ENCODE measurements at places on chromosomes 3 and 15.

GRCh38 chr3:151960961-151961580 is 87.6 kb downstream of the SUCNR1 start:
- DNase-seq = no peak

DNA sequence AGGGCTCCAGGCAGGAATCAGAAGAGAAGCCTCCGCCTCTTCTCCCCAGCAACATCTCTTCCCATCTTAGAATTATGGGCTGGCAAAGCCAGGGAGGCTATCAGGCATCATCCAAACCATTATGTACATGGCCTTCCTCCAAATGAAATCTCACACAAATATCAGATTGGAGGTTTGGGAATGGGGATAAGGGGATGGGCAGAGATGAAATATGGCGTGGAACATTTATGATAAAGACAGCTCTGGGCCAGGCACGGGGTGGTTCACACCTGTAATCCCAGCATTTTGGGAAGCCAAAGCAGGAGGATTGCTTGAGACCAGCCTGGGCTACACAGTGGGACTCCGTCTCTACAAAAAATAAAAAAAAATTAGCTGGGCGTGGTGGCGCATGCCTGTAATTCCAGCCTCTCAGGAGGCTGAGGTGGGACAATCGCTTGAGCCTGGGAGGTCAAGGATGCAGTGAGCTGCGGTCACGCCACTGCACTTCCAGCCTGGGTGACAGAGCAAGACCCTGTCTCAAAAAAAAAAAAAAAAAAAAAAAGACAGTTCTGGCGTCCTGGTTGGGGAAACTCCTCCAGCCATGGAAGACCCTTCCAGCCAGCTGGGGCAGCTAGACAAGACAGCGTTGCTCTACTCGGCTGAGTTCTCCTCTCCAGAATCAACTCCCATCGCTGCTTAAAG is 36.6 kb downstream of the CPN2 start:
- no peak for DNase-seq

GRCh38 chr3:163462446-163462845 is 1615.8 kb downstream of the SI start:
- no peak for DNase-seq

DNA sequence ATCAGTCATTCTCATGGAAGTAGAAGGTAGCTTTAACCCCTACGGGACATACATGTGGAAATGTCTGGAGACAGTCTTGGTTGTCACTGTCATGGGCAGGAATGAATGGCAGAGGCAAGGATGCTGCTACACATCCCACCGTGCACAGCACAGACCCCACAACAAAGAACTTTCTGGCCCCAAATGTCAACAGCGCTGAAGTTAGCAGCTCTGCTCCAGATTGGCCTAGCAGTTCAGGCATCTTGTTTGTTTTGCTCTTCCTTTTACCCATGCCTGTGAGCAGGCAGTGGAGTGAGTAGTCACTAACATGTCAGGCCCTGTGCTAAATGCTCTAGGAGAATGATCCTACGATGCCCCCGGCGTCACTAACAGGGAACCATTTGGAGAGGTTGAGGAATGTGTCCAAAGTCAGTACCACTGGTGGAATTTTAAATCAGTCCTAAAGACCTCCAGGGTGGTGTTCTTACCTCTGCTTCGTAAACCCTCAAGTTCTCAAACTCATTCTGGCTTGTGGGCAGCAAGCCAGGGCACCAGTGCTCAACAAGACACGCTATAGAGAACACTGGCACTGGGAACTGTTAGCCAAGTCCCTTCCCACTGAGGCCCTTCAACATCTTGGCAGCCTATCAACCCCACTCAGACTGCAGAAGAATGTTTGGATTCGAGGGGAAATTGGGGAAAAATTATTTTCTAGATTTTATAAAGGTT is 142.2 kb downstream of the FOXP1 start:
- no peak for DNase-seq

DNA sequence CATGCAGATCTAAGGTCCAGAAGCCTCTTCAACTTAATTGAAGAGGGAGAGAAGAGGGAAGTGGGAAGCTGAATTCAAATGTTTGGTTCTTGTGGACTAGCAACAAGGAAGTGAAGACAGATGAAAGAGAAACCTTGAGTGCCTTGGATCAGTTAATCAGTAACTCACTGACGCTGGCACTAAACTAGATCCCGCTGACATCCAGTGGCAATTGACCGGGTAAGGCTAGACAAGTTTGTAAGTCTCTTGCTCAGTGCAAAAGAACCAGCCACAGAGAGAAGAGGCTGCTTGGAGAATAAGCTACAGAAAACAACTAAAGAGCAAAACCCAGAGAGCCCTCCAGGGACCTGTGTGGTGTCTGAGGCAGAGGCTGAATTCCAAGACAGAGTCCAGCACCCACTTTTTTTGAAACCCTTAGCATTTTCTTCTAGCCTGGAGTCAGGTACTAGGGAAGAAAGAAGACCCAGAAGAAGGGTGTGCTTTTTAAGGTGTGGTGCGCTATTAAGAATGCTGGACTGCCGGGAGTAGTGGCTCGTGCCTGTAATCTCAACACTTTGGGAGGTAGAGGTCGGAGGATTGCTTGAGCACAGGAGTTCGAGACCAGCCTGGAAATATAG is 6.9 kb downstream of the PLCH1 start:
- DNase-seq = peak; percentile 25

- DNase-seq = no peak
Observed at GRCh38 chr3:116186049-116186448, 259.2 kb downstream of the LSAMP start.

DNA sequence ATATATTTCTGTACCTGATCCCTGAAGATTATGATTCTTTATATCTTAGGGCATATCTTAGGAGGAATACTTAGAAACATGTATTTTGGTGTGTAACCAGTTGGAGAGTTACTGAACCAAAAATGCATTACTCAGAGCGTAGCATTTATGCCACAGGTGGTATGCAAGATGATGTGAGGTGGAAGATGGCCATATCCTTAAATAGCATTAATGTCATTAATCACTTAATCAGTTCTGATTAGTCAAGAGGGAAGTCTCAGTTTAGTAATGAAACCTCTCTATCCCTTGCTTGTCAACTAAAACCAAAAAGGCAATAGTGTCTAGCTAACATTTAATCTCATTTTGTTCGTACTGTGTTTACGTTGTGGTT is 130.5 kb upstream of the PHLDB2 start:
- DNase-seq = no peak

- no peak for DNase-seq
Observed at GRCh38 chr3:47425959-47426358, 45.1 kb downstream of the PTPN23 start.

DNA sequence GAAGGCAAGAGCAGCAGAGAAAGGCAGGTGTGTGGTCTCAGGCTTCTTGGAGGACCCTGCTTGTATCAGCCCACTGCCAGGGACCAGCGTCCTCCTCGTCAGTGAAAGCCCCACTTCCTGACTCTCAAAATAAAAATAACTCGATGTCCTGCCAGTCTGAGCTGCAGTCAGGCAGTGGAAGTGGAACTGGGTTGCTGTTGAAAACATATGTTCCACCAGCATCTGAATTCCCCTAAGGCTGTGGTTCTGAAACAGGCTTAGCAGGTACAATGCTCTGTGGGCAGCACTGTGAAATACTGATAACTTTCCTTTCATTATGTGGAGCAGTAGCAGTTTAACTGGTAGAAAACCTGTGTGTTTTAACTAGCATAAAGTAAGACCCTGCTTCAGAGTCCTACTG is 121.6 kb upstream of the EIF1B start:
- no peak for DNase-seq

DNA sequence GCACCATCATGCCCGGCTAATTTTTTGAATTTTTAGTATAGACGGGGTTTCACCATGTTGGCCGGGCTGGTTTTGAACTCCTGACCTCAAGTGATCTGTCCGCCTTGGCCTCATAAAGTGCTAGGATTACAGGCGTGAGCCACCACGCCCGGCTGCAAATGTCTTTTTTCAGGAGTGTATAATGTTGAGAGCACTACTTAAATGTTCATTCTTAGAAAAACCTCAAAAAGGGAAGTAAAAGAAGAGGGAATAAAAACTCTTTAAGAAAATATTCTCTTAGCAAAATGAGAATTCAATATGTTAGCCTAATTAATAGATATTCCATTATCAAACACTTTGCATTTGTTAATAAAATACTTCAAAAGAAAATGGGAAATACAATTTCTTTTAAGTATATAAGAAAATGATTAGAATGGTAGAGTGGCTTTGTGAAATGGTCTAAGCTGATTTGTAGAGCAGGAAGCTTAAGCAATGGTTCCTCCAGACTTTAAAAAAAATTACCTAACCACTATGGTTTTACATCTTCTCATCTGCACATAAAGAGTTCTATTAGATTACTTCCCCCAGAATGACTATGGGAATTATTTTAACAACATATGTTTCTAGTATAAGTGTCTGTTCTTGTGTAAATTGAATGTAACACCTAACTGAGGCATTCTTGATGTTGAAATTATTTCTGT is 226.7 kb upstream of the ALCAM start:
- DNase-seq = peak; percentile 59

DNA sequence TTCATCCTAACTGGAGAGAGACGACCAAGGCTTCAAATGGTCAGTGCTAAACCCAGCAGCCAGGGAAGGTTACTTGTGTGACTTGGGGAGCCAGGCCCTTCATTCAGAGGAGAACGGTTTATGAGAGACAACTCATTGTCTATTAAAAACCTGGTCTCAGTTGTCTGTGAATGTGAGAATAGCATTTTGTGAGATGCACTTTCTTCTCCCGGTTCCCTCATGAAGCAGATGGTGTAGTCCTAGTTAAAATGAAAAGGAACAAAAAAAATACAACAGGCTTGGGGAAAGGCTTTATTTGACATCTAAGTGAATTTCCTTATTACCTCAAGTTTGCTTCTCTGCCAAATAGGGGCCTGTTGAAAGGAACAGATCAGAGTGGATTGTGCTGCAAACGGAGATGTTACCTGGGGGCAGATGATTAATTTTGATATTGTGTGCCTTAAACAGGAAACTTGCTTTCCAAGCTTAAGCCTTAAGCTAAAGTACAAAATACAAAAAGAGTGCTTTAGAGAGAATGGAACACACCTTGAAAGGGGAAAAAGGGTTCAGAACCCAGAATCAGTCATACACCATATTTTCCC is 202.7 kb upstream of the BHLHE40 start:
- no peak for DNase-seq

DNA sequence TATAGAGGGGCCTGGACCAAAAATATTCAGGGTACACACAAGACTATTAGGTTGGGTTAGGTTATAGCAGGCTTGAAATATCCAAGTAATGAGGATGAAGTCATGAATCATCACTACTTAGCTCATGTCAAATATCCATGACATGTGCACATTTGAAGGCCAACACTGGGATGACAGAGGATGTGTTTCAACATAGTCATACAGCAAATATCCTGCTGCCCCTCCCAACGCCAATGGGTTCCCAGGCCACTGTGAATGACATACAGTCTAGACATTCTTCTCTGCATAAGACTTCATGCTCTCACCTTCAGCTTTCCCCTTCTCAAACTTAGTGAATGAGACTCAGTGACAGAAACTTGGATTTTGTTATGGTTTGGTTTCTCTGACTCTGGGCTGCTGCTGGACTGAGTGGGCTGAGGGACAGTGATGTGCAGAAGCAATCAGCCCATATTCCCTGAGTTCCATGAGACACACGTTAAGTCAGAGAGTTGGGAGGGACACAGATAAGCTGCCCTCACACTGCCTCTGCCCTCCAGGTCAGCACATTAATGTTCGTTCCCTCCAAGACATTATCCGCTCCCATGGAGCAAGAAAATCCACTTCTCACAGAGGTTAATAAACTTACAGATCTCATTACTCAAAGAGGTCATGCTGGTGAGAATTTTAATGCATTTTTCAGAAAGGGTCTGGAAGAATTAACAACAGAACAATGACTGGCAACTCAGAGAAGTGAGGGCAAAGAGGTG is 15.4 kb downstream of the HOMER2 start:
- peak; percentile 13 for DNase-seq

GRCh38 chr15:74304431-74304830 is 63.0 kb downstream of the CYP11A1 start:
- DNase-seq = no peak

DNA sequence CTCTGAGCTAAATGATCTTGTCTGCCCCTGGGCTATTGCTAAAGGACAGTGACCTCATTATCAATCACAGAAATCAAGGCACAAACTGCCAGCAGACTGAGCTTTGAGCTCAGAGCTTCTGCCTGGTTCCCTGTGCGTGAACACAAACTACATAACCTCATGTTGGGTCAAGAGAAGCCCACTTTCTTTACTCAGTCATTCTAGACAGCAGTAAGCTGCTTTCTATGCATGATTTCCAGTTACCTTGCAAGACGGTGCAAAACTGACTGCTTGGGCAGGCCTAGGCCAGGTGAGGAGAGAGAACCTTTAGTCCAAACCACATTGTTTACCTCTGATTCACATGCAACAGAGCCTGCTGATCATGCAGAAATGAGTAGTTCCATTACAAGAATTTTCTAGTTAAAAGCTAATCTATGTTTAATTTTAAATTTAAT is 75.1 kb downstream of the ARRDC4 start:
- no peak for DNase-seq

DNA sequence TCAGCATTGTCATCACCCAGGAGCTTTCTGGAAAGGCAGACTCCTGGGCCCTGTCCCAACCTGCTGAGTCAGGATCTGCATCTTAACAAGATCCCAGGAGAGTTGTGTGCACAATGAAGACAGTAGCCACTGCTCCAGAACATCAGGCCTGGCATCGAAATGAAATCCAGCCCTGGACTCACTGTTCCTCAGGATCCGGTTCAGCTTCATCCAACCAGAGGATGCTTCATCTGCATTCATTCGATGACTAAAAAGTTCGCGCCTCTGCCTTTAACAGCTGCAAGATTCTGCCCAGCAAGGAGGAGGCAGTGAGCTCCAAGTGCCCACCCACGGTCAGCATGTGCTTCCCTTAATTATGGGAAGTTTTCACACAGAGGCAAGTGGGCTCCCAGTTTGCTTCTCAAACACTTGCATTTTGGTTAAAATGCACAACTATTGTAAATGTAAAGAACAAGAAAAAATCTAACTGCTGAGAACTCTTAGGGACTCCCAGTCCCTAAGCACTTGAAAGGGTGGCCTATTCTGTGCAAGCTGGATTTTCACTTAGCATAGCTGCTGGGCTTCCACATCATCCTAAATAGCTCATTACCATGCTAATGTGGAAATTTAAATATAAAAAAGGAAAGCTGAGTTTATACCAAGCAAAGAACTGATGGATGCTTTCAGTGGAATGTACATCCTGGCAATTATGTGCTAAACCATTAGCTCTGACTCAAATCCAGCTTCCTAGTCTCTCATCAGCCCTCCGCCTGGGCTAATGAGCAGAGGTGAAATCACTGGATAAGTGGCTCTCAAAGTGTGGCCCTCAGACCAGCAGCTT is 25.5 kb upstream of the ESYT3 start:
- peak; percentile 91 for DNase-seq

DNA sequence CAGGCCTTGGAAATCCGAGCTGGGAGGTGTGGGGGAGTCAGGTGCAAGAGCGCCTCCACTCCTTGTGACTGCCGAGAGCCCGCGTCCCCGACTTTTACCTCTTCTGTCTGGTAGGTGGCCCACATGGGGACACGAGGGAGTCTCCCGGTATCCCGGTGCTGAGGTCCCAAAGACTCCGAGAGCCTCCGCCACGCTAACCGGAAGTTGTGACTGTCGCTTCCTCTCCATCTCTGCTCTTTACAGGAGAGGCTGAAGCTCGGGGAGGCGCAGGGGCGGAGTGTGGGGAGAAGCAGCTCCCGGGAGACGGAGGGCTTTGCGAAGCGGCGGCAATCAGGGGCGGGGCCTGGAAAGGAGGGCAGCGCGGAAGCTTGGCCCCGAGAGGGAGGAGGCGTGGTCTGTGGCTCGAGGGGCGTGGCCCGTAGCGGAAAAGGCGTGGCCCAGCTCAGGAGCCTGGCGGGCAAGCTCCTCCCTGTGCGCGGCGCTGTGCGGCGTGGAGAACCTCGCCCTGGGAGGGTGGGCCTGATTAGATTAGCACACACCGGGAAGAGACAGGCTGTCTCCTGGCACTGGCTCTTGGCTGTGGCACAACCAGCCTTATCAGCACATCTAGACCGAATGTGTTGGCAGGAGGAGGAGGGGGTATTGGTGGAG is 143.9 kb downstream of the GABRB3 start:
- no peak for DNase-seq

Measured in inflammatory macrophage (primary cell).